ENCODE measurements at places on chromosomes 16 and 17.

GRCh38 chr17:5123343-5124124, 7.7 kb downstream of the USP6 start:
- DNase-seq, result no peak

DNA sequence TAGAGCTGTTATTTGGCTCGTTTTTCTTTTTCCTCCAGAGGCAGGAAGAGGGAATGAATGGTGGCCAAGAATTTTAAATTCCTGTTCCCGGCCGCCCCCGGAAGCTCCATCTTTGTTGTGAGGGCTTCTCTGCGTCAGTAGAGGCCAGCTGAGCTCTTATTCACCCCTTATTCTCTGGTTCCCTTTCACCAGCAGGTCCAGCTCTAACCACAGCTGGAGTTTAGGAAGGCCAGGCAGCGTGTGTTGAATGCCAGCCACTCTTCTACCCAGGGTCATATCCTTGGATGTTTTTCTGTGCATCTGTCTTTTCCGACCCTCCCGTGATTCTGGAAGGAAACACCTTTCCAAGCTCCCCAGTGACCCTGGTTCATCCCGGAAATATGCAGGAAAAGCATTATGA, 570.5 kb downstream of the WWOX start:
- DNase-seq, result no peak

- DNase-seq, result no peak
Measured at GRCh38 chr16:22862046-22862445, 48.1 kb downstream of the HS3ST2 start.

GRCh38 chr17:76039121-76039520, 12.0 kb upstream of the EVPL start:
- no peak for DNase-seq

DNA sequence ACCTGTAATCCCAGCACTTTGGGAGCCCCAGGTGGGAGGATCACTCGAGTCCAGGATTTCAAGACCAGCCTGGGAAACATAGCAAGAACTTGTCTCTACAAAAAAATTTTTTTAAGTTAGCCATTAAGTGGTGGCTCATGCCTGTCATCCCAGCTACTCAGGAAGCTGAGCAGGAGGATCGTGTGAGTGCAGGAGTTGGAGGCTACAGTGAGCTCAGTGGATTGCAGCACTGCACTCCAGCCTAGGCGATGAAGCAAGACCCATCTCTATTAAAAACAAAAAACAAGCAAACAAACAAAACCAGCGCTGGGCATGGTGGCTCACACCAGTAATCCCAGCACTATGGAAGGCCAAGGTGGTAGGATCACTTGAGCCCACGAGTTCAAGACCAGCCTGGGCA, 38.0 kb downstream of the HEATR3 start:
- no peak for DNase-seq

GRCh38 chr16:17420816-17421215, 49.9 kb downstream of the XYLT1 start:
- no peak for DNase-seq

DNA sequence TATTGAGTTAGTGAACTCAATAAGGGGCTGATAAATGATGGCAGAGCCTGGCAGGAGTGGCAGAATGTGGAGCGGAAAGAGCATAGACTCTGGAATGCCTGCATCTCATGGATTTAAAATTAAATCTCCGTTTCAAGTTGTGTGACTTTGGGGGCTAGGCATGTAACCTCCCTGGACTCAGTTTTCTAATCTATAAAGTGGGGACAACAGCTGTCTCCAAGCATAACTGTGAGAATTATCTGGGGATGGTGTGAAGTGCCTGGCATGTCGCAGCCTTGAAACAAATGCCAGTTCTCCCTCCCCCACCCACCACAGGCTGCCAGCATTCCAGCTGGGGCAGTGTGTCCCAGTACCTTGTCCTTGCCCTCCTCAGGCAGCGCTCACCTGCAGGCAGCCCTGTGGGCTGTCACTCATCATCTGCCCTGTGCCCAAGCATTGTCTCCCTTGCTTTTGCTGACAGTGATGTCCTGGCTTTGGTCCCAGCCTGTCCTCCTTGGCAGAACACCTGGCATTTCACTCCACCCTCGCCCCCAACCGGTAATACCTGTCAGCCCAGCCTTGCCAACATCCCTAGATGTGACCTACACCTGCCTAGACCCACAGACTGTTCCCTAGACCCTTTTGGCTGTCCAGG, 129.6 kb downstream of the MRM1 start:
- no peak for DNase-seq

DNA sequence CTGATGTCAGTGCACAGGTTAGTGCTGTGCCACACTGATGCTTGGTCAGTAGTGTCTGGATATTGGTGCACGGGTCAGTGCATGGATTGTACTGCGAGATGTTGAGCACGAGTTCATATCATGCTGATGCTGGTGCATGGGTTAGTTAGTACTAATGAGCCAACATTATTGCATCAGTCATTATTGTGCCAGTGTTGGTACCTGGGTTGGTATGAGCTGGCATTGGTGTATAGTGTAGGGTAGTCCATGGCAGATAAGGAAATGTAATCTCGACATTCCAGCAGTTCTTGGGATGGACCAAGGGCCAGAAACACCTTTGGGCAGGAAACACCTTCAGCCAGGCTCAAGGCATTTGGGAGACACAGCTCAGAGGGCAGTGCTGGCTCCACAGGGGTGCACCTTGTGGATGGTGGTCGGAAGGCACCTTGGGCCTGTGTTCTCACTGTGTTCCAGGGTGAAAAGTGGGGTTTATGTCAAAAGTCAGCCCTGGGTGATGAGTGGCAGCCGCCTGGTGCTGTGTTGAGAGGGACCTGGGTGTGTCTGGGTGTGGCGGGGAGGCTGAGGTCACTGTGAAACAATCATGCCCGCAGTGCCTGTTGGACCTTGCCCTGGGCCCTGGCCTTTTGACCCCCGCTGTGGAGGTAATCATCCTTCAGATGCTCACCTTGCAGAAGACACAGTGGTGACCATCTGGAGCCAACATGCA, 100.7 kb upstream of the ZNF469 start:
- no peak for DNase-seq

DNA sequence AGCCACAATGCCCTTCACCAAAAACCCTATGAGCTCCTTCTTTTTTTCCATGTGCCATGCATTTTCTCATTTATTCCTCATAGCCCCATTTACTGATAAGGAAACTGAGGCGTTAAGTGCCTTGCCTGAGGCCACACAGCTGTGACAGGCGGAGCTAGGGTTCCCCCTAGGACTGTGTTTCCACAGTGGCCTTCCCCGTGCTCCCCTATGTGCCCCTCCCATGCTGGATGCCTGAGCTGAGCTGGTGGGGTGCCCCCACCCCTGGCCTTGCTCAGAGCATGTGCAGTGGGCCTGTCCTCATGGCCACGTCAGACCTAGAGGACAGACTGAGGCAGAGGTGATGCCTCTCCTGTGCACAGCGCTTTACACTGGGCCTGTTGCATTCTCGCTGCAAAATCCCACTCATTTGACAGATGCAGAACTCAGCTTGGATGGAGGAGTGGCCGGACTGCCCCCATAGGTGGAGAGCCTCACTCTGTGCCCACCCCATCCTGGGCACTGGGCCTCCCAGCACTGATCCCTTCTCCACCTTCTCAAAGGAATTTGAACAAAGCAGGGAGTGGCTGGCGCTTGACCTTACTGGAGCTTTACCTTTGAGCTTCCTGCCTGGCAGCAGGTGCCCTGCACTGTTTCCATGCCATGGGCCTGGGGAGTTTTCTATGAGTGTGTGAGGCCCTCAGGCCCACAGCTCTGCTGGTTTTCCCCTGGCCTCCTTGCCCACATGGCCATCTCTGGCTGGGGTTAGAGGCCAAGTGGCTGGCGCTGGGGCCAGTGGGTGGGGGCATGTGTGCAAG, 2.6 kb downstream of the MAP2K3 start:
- DNase-seq, result no peak

DNA sequence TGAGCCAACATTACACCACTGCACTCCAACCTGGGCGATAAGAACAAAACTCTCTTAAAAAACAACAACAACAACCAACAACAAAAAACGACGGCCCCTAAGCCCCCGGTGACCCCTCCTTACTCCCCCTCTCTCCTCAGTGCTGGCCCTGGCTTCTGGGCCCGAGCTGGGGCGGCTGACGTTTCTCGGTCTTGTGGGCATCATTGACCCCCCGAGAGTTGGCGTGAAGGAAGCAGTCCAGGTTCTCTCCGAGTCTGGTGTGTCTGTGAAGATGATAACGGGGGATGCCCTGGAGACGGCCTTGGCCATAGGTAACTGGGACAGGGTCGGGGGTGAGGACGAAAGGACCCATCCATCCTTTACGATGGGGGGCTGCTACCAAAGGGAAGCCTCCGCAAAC, 52.7 kb downstream of the MEAK7 start:
- DNase-seq, result no peak

DNA sequence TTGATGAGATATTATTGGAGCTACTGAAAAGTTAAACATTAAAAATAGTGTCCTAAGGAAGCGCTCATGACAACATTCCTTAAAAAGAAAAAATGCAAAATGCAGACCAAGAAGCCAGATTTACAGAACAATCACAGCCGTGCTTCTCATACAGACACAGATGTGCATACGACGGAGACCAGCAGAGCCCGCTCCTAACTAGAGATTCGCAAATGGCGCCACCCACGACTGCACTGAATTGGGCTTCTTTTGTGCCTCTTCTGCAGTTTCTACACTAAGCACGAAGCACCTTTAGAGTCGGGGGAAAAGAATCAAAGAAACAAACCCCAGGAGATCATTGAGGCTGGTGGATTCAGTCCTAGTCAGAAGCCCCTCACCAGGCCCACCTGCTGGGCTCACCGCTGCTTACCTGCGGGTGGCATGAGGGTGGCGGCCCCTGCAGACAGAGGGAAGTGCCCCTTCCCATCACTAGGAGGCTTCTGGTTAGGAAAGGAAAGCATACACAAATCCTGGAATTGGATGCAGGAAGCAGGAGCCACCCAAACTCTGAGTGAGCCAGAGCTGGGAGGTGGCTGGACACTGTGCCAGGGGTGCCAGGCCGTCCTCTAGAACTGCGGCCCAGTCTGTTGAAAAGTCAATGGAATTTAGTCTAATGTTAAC, 64.9 kb upstream of the CHMP6 start:
- DNase-seq, result no peak

GRCh38 chr17:31488264-31488981, 96.9 kb downstream of the RAB11FIP4 start:
- DNase-seq, result peak; percentile 22

DNA sequence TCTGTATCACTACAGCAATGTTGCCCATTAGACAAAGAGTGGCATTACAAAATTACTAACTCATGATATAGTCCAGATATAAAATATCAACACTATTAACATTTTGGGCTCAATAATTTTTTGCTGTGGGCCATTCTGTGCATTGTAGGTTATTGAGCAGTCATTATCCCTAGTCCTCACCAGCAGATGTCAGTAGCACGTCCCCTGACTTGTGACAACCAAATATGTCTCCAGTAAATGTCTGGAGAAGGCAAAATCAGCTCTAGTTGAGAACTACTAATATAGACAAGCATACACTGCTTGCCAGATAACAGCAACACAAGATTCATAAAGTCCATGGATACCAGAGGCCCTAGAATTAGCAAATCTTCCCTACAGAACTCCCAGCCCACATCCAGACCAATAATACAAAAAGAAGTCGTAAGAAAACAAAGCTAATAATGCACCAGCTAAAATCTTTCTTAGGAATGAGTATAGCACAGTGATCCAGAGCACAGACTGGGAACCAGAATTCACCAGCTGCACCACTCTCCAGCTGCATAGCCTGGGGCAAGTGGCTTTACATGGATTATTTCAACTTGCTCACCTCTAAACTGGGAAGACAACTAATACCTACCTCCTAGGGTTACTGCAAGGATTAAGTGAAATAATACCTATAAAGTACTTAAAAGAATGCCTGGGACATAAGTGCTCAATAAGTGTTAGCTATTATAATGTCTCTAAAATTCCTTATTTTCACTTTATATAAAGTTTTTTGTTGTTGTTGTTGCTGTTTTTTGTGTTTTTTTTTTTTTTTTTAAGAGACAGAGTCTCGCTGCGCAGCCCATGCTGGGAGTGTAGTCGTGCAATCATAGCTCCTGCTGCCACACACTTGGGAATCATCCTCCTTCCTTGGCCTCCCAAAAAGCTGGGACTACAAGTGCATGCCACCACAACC, 23.7 kb downstream of the HELZ start:
- DNase-seq, result no peak

DNA sequence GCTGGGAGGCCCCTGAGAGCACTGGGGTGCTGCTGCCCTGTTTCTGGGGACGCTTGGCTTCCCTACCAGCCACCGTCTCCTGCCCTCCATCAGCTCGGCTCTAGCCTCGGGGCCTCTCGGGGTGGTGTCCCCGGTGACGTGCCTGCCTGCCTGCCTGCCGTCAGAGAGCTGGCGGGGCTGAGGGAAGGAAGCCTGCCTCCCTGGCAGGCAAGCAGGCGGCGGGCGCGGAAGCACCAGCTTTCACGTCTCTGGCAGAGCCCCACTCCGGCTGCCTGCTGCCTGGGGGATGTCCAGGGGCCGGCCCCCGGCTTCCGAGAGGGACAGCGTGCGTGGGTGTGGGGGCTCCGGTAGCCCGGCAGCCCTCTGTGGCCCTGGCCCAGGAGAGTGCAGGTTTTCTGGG, 9.3 kb downstream of the CENPX start:
- DNase-seq, result no peak

- DNase-seq, result no peak
Measured at GRCh38 chr17:16968786-16969185, 3.1 kb downstream of the TNFRSF13B start.

- no peak for DNase-seq
Measured at GRCh38 chr16:28548306-28548802, 5.4 kb upstream of the SGF29 start.

DNA sequence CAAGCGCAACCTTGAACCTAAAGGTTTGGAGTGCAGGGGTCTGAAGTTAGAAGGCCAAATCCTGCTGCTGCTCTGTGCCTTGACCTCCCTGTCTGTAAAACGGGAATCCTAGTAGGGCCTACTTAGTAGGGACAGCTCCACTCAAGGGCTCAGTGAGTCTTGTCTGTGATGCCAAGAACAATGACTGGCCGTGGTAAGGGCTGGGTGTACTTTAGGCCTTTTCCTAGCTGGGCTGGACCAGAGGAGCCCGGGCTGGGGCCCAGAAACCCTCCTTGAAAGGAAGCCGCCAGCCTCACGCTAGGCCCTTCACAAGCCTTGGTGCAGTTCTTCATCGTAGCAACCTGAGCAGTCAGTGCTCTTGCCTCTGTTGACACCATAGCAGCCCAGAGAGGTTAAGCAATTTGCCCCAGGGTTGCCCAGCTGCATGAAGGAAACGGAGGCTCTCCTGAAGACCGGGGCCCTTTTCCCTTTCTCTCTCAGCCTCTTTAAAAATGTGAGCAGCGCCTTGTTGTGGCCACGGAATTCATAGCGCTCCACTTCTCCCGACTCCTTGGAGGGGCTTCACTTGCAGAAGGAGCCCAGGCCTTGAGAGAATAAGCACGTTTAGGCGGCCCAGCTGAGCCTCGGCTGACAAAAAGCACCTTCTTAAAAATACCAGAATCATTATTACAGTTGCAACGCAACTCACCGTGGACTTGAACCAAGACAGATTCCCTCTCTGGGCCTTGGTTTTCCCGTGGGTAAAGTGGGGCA, 4.4 kb downstream of the NECAB2 start:
- no peak for DNase-seq

- DNase-seq, result no peak
Measured at GRCh38 chr17:1505586-1505985, 10.8 kb downstream of the INPP5K start.

- no peak for DNase-seq
Measured at GRCh38 chr17:28983286-28984230, 22.3 kb downstream of the SEZ6 start.
